Eye (tissue), 1 donor: ENCODE measurements at places on chromosomes 16 and 17.

DNA sequence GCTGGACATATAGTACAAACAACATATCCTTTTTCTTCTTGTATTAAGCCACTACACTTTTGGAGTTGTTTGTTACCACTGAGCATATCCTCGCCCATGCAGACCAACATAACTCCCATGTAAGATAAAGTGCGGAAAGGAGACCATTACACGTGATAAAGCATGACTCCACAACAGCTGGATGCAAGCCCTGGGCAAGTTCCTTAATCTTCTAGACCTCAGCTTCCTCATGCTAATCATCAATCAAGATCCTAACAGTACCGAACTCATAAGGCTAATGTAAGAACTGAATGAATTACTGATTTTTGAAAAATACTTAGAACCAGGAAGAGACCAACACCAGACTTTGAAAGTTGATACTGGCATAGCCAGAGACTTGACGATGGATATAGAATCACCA is 47.0 kb upstream of the GSG1L start:
- DNase-seq = no peak

DNA sequence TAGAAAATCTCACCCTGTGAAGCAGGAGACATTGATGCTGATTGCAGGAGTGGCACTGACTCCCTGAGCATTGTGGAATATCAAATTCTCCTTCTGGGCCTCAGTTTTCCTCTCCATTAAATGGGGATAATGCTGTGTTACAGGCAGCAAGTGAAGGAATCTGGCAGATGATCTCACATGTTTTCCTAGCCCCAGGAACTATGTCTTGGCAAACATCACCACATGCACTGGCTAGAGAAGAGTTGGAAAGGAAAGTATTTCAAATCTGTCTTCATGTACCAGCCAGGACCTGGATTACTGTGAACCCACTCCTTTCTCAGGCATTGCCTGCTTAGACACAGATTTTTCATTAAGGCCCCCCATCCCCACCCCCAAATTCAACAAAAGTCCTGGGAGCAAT is 13.6 kb upstream of the CCL8 start:
- no peak for DNase-seq

DNA sequence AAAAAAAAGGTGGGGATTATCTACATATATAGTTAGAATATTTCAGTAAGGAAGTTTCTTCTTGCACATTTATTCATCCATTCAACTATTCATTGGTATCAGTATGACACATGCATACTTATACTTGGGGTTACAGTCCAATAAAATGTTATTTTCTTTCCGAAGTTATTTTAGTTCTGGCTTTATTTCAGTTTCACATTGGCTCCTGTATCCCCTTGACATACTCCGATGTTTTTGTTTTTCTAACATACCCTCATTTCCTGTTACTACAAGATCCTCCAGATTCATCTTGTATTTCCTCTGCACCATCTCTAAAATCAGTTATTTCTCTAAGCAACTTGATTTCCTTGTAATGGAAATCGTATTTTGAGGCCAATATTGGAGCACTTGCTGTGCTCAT is 435.5 kb upstream of the MON1B start:
- DNase-seq = no peak

DNA sequence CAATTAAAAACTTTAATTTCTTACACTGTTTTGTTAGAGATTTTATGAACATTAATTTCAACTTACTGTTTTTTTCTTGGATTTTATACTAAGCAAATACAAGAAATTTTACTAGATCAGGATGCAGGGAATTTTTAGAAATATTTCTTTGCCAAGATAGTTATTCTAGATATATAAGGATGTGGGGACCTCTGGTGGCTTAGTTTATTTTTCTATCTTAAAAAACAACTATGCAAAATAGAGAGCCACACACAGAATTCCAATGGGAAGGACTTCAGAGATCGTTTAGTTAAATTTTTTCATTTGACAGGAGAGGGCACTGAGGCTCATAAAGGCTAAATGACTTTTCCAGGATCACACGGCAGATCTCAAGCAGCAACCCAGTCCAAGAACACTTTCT is 23.0 kb upstream of the CAPNS2 start:
- DNase-seq = peak; percentile 61

DNA sequence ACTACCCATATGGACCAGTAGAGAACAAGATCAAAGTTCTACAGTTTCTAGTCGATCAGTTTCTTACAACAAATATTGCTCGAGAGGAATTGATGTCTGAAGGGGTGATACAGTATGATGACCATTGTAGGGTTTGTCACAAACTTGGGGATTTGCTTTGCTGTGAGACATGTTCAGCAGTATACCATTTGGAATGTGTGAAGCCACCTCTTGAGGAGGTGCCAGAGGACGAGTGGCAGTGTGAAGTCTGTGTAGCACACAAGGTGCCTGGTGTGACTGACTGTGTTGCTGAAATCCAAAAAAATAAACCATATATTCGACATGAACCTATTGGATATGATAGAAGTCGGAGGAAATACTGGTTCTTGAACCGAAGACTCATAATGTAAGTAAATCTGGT is 29.1 kb downstream of the BPTF start:
- no peak for DNase-seq

GRCh38 chr16:47777220-47777619 is 316.1 kb downstream of the PHKB start:
- DNase-seq = no peak

DNA sequence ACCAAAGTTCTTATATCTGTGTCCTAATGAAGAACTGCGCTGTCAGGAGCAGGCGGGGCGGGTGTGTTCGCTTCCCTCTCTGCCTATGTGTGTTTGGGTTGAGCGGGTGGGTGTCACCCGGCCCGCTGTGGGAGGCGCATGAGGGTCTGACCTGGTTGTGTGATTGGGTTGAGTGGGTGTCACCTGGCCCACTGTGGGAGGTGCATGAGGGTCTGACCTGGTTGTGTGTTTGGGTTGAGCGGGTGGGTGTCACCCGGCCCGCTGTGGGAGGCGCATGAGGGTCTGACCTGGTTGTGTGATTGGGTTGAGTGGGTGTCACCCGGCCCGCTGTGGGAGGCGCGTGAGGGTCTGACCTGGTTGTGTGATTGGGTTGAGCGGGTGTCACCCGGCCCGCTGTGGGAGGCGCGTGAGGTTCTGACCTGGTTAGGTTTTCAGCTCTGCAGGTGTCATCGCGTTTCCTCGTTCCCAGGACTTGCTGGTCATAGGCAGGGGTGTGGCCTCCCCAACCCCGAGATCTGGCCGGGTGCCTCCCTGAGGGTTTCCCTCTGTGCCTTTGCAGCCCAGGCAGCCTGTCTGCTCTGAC is 69.6 kb upstream of the ZNF750 start:
- DNase-seq = no peak

GRCh38 chr17:36034127-36034526 is 16.4 kb upstream of the CCL23 start:
- no peak for DNase-seq

GRCh38 chr16:69166221-69166833 is 20.6 kb upstream of the SNTB2 start:
- no peak for DNase-seq

DNA sequence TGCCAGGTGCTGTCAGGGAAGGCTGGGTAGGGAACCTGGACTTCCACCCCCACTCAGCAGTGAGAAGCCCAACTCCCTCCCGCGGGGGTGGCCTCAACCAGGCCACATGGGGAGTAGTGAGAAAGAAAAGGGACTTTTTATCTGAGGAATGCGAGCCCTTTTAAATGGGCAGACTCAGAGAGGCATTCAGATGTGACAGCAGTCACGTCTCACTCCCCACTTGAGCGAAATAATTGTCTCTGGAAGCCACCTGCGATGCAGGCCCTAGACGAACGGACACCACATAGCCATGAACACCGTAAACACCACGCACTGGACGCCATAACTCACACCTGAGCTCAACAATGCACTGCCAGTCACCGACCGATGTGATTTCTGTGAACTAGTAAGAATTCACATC is 11.9 kb upstream of the CD300E start:
- DNase-seq = peak; percentile 29

DNA sequence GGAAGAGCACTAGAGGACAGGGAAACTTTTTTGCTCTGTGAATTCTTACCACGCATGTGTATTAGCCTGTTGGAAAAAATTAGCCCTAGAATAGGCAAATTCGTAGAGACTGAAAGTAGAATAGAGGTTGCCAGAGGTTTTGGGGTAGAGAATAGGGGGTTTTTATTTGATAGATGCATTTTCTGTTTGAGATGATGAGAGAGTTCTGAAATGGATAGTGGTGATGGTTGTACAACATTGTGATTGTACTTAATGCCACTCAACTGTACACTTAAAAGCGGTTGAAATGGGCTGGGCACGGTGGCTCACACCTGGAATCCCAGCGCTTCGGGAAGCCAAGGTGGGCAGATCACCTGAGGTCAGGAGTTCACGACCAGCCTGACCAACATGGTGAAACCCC is 8.0 kb upstream of the DOC2B start:
- no peak for DNase-seq

GRCh38 chr16:14302031-14302398 is 230.9 kb downstream of the MRTFB start:
- DNase-seq = peak; percentile 65

GRCh38 chr16:79871906-79872305 is 271.4 kb upstream of the MAF start:
- no peak for DNase-seq

DNA sequence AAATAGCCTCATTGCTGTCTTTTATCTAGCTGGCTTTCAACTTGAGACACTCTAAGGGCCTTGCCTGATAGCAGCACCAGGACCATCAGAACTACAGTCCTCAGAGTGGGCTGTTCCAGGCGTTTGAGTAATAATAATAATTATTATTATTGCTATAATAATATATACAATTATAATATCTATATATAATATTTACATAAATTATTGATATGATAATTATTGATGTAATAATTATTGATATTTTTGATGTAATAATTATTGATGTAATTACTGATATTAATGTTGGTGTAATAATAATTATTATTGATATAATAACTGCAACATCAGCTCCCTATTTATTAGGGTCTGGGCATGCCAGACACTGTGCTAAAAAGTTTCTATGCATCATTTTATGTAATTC is 25.6 kb upstream of the CRHR1 start:
- DNase-seq = no peak

- DNase-seq = no peak
Measured at GRCh38 chr17:40511667-40512220, 10.3 kb upstream of the TNS4 start.

DNA sequence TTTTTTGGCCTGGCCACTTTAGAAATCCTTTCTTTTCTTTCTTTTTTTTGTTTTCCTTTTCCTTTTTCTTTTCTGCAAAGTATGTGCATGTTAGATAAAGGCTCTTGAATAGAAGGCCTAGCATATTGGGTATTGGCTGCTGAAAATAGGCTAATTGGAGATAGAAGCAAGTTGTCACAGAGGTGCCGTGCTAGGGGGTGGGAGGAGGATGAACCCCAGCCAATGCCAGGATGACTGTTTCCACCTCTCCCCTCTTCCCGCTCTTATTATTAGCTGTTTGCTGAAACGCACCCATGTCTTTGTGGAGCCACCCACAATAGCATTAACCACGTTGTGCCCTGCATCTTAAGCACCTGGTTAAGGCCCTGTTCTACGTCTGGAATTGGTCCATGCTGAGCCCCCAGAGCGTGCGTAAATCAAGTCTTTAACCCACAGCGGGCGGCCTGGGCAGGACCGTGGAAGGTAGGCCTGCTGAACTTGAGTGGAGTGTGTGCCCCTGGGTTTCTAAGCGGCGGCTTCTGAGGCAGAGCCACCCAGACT is 123.6 kb downstream of the MSI2 start:
- DNase-seq = no peak

DNA sequence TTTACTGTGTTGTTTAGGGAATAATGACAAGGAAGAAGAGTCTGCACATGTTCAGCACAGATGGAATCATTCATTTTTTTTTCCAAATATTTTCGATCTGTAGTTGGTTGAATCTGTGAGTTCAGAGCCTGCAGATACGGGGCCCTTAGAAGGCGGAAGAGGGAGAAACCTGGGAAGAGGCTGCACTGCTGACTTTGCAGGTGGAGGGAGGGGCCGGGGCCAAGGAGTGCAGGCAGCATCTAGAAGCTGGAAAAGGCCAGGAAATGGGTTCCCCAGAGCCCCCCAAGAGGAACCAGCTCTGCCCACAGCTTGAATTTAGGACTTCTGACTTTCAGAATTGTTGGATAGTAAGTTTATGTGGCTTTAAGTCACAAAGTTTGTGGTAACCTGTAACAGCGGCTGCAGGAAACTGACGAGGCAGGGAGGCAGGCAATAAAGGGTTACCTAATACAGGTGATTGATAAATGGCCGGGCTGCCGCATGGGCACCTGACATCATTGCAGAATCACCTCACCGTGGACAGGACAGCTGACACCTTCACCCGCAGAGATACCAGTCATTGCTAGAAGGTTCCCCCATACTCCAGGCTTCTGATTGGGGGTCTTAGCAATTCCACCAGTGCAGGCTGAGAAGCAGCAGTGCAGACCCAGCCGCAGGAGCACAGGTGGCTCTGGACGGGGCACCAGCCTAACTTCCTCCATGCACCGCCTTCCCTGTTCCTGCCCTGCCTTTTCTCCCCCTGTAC is 181.3 kb downstream of the IRF8 start:
- no peak for DNase-seq

DNA sequence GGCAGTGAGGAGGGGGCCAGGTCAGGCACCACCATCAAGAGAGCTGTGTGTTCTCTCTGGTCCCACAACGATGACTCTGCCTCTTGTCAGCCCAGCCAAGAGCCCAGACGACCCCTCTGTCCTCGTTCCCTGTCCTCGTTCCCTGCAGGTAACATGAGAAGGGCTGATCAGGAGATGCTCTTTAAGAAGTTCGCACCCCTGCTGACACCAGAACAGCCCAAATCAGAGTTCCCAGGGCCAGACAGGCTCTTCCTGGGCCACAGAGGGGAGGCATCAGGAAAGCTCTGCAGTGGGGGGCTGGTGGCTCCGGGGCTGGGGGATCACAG is 13.5 kb upstream of the DNAI2 start:
- DNase-seq = no peak

GRCh38 chr17:73750975-73751374 is 106.7 kb upstream of the SDK2 start:
- DNase-seq = no peak

DNA sequence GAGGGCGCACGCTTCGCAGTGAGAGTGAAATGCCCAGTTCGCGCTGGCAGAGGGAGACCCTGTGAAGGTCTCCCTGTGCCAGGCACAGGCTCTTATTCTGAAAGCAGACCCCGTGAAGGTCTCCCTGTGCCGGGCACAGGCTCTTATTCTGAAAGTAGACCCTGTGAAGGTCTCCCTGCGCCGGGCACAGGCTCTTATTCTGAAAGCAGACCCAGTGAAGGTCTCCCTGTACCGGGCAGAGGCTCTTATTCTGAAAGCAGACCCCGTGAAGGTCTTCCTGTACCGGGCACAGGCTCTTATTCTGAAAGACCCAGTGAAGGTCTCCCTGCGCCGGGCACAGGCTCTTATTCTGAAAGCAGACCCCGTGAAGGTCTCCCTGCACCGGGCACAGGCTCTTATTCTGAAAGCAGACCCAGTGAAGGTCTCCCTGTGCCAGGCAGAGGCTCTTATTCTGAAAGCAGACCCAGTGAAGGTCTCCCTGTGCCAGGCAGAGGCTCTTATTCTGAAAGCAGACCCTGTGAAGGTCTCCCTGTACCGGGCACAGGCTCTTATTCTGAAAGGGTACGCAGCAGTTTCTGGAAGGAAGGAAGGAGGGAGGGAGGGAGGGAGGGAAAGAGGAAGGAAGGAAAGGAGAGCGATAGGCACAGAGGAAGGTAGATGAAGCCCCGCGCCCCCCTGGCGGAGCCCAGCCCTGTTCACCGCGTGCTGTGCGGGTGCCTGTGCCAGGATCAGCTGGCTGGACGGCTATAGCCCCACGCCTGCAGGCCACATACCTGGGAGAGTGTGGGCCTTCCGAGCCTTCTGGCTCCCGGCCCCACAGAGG is 55.3 kb downstream of the WDR45B start:
- DNase-seq = peak; percentile 89
